Omental fat pad (tissue), 4 donors: ENCODE measurements at places on chromosomes 4 and X. TPM values are rescaled to one million over a fixed set of nuclear protein-coding genes. Genes with fewer than 3 reads are reported as not detected.

- no peak for DNase-seq
Observed at GRCh38 chr4:6198768-6199421, 1.5 kb downstream of the JAKMIP1 start.

DNA sequence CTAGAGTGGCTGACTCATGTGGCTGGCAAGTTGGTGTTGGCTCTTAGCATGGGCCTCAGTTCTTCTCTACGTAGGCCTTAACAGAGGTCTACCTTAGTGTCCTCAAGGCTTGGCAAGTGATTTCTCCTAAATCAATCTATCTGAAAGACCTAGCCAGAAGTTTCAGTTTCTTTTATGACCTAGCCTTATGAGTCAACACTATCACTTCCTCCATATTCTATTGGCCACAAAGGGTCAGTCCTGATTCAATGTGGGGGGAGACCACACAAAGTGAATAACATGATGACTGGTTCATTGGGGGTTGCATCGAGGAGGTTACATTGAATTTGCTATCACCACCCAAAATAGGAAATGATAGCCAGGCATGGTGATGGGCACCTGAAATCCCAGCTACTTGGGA, 5.8 kb upstream of the NRK start:
- DNase-seq = no peak

GRCh38 chrX:69215161-69215875, 50.1 kb upstream of the PJA1 start:
- DNase-seq = no peak

DNA sequence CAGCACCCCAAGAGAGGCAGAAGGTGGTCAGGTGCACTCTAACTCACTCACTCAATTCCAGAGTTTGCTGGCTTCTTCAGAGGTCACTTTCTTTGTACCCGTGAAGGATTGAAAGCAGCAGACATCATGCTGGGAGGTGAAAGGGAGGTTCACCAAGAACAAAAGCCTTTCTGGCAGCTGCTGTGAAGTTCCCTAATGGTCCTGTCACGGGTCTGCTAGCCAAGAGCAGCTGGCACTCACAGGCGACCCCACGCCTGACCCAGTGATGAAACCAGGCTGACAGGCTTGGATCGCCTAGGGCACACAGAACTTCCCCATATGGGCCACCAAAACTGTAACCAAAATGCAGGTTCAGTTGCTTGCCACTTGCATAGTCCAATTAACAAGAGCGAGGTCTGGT, 11.8 kb downstream of the NUDT11 start:
- DNase-seq = no peak

- no peak for DNase-seq
Observed at GRCh38 chr4:109051054-109051453, 251.4 kb downstream of the COL25A1 start.

DNA sequence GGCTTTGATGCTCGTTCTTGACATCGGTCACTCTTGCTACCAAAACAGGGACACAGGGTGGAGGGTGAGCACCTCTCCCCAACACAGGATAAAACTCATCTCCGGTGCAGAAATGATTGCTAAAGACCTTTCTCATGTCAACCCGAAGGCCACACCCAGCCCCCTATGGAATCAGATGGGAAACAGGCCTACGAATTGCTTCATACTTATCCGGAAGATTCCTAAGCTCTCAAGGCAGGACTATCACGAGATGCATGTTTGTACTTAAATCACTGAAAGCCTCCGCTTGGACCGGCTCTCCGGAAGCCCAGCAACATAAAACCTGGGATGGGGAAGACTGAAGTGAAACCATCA, 74.9 kb downstream of the MTMR1 start:
- no peak for DNase-seq

DNA sequence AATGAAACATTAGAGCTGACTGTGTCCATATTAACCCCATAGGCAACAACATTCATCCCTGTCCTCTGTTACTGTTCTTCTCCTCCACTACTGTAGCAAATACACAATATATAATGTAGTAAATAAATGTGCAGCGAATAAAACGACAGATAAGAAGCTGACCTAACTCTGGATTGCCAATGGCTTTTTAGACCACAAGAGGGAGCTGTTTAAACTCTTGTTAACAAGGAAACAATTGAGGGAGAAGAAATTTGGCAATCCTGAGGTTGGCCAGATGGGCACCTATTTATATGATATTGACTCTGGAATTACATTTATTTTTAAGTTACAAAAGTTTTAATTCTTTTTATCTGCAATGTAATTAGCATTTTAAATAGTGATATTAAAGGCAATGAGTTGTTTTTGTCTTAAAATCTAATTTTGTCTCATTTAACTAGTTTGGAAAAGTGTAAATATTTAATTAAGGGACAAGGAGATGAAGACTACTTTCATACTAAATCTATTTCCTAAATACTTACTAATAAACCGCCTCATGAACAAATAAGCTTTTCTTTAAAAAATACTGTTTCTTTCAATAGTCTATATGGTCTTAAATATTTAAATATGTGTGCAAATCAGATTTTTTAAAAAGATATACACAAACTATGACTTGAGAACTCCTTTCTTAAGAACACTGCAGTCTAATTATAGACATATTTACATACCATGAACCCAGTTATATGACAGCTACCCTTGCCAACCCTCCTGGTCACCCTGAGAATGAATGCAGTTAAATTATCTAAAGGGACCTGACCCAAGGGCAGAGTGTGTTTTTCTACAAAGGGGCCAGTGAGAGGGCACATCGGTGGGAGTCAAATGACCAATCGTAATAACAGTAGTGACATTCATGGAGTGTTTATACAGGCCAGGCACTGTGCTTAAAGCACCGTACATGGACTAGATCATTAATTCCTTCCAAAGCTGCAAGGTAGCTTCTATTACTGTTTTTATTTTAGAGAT, 52.9 kb upstream of the HPF1 start:
- no peak for DNase-seq

GRCh38 chr4:70979445-70980008, 13.9 kb upstream of the DCK start:
- no peak for DNase-seq

DNA sequence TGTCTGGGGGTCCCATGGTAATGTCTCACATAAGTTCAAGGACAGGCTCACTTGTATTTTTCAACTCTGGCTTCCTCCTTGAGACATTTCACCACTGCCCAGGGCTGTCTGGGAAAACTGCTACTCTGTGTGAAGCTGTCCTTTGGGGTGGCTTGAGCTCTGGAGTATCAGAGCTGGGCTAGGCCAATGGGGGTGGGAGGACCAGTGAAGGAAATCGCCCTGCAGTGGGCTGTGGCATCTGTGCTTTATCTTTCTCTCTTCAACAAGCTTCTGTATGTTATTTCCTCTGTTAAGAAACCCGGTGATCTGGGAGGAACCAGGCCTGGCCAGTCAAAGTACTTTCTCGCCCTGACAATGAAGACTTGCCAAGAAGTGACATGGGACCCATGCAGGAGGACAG, 87.4 kb downstream of the SMIM20 start:
- DNase-seq = no peak

DNA sequence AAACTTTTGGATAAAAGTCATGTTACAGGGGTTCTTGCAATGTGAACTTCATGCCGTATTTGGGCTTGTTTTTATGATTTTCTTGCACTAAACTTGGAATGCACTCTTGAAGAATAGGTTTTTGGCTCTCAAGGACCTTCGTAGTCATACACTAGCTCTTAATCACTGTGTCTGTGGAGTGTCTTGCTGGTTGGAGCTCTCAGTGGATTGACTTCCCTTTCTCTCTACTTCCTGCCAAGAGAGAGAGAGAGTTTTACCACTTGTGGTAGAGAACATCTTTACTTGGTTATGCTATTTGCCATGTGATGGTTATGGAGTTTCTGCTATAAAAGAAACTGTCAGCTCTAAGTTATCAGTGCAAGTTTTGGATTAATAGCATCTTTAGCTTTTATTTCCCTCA, 112.4 kb downstream of the BMPR1B start:
- DNase-seq = no peak

DNA sequence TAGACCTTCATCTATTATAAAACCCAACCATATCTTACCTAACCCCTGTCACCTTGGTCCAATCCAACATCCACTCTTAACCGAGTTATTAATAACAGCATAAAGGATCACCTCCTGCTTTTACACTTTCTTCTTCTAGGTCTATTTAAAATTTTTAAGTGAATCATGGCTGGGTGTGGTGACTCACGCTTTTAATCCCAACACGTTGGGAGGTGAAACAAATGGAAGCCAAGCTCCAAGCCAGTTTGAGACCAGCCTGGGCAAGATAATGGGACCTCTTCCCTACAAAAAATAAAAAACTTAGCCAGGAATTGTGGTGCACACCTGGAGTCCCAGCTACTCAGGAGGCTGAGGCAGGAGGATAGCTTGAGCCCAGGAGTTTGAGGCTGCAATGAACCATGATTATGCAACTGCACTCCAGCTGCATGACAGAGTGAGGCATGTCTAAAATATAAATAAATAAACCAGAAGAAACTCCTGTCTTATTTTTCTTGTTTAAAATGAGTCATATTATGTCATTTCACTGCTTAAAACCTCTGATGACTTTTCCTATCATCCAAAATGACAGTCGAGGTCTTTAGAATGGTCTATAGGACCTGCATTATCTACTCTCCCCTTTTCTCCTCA, 188.4 kb downstream of the GASK1B start:
- DNase-seq = no peak

The RXFP1 gene
- total RNA-seq = not detected

The GK gene
- 8.2 TPM for total RNA-seq

The MND1 gene
- not detected for total RNA-seq

The HGFAC gene
- not detected for total RNA-seq

The TKTL2 gene
- total RNA-seq = 0.36 TPM

The SRPK3 gene
- 0.12 TPM for total RNA-seq

The VCX3B gene
- not detected for total RNA-seq

The PLXNB3 gene
- total RNA-seq = 11.3 TPM
